ENCODE measurements at places on chromosomes 12 and 14.

DNA sequence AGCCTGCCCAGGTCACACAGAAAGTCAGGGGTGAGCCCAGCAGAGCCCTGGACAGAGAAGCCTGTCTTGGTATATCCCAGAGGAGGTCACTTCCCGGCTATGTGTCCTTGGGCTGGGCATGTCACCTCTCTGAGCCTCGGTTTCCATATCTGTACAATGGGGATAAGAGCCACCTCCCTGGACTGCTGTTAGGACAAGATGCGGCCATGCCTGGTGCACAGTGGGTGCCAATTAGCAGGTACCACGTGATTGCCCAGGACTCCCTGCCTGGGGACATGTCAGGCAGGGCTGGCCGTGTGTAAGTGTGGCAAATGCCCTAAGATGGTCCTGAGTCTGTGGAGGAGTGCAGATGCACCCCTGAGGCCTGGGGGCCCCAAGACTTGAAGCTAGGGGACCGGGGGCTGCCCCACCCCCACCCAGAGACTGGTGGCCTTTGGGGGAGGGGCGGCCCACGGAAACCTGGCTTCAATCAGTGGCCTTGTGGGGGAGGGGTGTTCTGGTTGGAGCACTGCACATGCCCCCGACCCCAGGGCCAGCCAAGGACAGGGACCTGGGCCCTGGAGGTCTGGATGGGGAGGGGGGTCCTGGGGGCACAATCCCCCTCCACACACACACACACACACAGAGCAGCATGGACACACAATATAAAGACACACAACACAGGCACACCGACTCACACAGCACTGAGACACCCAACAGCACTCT is 878 bp downstream of the TMEM119 start:
- no peak for DNase-seq

- DNase-seq, result no peak
These were observed 103.9 kb downstream of the SUDS3 start for GRCh38 chr12:118480235-118480634.

DNA sequence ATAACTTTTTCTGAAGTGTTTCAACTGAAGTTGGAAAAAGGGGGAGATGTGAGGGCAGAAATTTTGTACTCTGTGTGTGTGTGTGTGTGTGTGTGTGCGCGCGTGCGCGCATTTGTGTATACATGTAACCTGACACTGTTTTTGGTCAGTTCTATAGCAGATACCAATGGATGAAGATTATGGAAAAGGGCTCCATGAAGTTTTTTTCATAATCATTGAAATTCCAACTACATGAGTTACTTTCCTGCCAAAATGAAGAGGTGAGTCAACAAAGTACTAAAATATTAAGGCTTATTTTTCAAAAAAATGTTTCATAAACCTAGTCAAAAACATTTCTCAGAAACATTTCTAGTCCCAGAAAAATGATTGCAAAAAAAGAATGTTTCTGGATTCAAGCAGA is 25.7 kb upstream of the CERS5 start:
- no peak for DNase-seq

GRCh38 chr14:90839024-90839888 is 23.0 kb upstream of the TTC7B start:
- no peak for DNase-seq

GRCh38 chr12:133135747-133136146 is 5.3 kb downstream of the ZNF10 start:
- DNase-seq, result no peak

DNA sequence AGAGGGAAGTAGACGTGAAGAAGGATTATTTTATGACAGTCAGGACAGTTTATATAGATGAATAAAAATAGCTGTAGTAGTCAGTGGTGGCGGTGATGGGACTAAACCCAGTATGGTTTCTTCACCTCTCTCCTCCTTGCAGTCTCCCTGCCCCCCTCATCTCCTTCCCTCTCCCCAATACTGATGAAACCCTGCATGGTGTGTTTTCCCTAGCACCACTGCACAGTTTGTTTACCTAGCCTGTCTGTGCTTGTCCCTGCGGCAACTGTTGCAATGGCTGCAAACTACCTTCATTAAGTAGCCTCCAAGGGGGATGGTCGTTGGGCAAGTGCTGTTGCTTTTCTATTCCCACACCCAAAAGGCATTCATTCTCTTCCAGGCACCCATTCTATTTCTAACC is 14.7 kb downstream of the PCBP2 start:
- DNase-seq, result no peak

GRCh38 chr14:65098586-65098985 is 3.7 kb downstream of the MAX start:
- no peak for DNase-seq

GRCh38 chr14:92656306-92657081 is 91.9 kb downstream of the LGMN start:
- no peak for DNase-seq

DNA sequence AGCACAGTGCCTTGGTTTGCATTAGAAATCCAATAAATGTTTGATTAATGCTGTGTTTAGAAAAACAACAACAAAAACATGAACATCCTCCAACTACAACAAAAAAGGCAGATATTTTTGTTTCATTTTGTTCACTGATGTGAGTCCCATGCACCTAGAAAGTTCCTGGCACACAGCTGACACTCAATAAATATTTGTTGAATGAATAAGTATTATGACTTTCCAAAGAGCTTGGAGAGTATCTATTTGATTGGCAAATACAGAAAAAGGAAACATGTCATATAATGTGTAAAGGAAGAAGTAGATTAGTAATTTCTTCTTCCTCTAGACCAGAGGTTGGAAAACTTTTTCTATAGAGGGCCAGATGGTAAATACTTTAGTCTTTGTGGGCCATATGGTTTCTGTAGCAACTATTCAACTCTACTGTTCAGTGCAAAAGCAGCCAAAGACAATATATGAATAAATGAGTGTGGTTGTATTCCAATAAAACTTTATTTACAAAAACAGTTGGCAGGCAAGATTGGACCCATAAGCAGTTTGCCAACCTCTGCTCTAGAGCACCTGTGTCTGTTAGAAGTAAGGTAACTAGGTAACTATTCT is 312.3 kb upstream of the DIO2 start:
- DNase-seq, result no peak

Measured in stimulated activated CD4-positive, alpha-beta T cell treated with anti-CD3 and anti-CD28 coated beads, Interleukin-12 subunit alpha, Interleukin-12 subunit beta, amount 100 ng/mL, for 48 hours (primary cell).